ENCODE measurements at places on chromosomes 2 and 18. TPM values are rescaled to one million over a fixed set of nuclear protein-coding genes. Genes with fewer than 3 reads are reported as not detected.

FARSB gene
- total RNA-seq, result 23.3 TPM

CHST9 gene
- total RNA-seq, result 6.8 TPM

RBM43 gene
- 3.8 TPM for total RNA-seq

LOXHD1 gene
- 0.18 TPM for total RNA-seq

LOXL3 gene
- 7.0 TPM for total RNA-seq

KIF1A gene
- total RNA-seq, result 217 TPM

CPS1 gene
- total RNA-seq, result 3.4 TPM

C2orf81 gene
- total RNA-seq, result 1.1 TPM

PRSS56 gene
- 0.18 TPM for total RNA-seq

PPIG gene
- 48.3 TPM for total RNA-seq

GDF7 gene
- 0.45 TPM for total RNA-seq

TCF23 gene
- not detected for total RNA-seq

LRRC30 gene
- not detected for total RNA-seq

KLF7 gene
- 60.2 TPM for total RNA-seq

MFSD6 gene
- 41.2 TPM for total RNA-seq

CHRNG gene
- not detected for total RNA-seq

ZNG1B gene
- 39.5 TPM for total RNA-seq

SLC16A14 gene
- total RNA-seq, result 52.7 TPM

MSTN gene
- 5.2 TPM for total RNA-seq

NEB gene
- total RNA-seq, result 3.9 TPM

AMER3 gene
- total RNA-seq, result 25.7 TPM

SLC11A1 gene
- total RNA-seq, result 1.5 TPM

DLX1 gene
- not detected for total RNA-seq

BOLL gene
- not detected for total RNA-seq

ALPI gene
- not detected for total RNA-seq

FAM237A gene
- total RNA-seq, result not detected

C1GALT1C1L gene
- total RNA-seq, result 0.27 TPM

CDK15 gene
- 0.18 TPM for total RNA-seq

FOXI3 gene
- 0.36 TPM for total RNA-seq

PSTPIP2 gene
- 2.4 TPM for total RNA-seq

UGT1A5 gene
- not detected for total RNA-seq

GPR75 gene
- 20.9 TPM for total RNA-seq

TLX2 gene
- not detected for total RNA-seq

REG3A gene
- 0.45 TPM for total RNA-seq

PPP1R7 gene
- 23.1 TPM for total RNA-seq

ADAM17 gene
- total RNA-seq, result 33.4 TPM

FOXD4L1 gene
- 0.27 TPM for total RNA-seq

SIGLEC15 gene
- total RNA-seq, result 0.18 TPM

GEN1 gene
- 21.1 TPM for total RNA-seq

SCTR gene
- total RNA-seq, result 0.18 TPM

PGAP1 gene
- 136 TPM for total RNA-seq

MAP3K19 gene
- total RNA-seq, result 3.1 TPM

CROCC2 gene
- not detected for total RNA-seq

GPAT2 gene
- total RNA-seq, result 1.2 TPM

IL1R2 gene
- total RNA-seq, result not detected

PHOSPHO2 gene
- 19.7 TPM for total RNA-seq

NLRC4 gene
- 0.36 TPM for total RNA-seq

DSC2 gene
- 7.2 TPM for total RNA-seq

NEMP2 gene
- total RNA-seq, result 5.4 TPM

CCDC121 gene
- total RNA-seq, result 3.1 TPM

SKA1 gene
- 5.3 TPM for total RNA-seq

PAX8 gene
- not detected for total RNA-seq

EVA1A gene
- total RNA-seq, result 0.36 TPM

MC2R gene
- total RNA-seq, result not detected

CCDC93 gene
- total RNA-seq, result 54.8 TPM

CFAP53 gene
- total RNA-seq, result 1.7 TPM
